ENCODE measurements at places on chromosomes 1 and 21.

GRCh38 chr21:36860736-36861594 lies 105.5 kb downstream of the HLCS start:
- DNase-seq, result no peak

GRCh38 chr1:9062846-9063245 lies 6.6 kb downstream of the SLC2A5 start:
- DNase-seq, result no peak

DNA sequence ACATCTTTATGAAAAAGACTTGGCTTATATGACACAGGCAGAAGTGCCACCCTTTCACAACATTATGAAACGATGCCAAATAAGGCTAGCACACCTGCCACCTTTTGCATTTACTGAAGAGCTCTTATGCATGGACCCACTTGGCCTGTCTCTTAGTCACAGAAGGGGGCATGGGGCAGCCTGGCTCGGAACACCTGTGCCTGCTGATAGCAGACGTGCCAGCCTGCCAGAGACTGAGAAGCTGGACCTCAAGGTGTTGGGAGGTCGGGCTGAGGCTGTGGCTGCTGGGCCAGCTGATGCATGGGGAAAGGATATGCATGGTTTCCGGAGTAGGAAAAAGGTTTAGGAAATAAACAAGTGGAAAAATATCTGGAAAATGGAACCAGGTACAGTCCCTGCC lies 21.5 kb downstream of the RCAN1 start:
- peak; percentile 93 for DNase-seq

DNA sequence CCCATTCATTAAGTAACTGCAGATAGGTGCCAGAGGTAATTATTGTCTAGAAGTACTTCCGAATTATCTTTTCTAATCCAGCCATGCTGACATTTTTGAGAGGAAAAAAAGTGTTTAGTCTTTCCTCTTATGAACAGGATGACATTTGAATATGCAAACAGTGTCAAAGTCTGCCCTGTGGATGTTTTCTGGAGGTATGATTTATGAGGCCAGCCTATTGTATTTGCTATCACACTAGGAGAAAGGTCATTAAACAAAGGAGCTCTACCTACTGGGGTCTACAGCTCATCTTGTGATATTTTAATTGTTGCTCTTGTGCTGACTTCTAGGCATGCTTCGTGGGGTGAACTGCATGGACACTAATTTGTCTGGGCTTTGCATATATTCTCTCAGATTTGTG lies 559.7 kb upstream of the CAMK1G start:
- DNase-seq, result no peak

DNA sequence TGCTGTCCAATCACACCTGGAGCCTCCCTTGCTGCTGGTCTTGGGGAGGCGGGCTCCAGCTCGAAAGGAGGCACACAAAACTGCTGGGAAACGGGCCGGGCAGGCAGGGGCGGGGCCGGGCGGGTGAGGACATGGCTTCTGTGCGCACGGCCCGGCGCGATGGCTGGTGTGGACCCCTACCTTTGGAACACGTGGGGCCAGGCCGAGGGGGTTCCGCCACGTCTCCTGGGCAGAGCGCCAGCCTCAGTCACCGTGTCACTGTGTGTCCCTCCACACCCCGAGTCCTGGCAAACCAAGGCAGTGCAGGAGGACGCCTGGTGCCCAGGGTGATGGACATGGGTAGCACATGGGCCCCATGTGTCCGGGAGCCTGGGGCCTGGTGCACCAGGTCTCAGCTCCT lies 42.0 kb upstream of the ADARB1 start:
- no peak for DNase-seq

GRCh38 chr1:201125019-201125418 lies 2.0 kb downstream of the ASCL5 start:
- DNase-seq, result no peak

GRCh38 chr1:97540346-97540888 lies 380.4 kb downstream of the DPYD start:
- DNase-seq, result no peak

Data from NCI-H2107 (cell line).